Activated CD4-positive, CD25-positive, alpha-beta regulatory T cell (primary cell): ENCODE measurements at places on chromosomes 7 and 10.

DNA sequence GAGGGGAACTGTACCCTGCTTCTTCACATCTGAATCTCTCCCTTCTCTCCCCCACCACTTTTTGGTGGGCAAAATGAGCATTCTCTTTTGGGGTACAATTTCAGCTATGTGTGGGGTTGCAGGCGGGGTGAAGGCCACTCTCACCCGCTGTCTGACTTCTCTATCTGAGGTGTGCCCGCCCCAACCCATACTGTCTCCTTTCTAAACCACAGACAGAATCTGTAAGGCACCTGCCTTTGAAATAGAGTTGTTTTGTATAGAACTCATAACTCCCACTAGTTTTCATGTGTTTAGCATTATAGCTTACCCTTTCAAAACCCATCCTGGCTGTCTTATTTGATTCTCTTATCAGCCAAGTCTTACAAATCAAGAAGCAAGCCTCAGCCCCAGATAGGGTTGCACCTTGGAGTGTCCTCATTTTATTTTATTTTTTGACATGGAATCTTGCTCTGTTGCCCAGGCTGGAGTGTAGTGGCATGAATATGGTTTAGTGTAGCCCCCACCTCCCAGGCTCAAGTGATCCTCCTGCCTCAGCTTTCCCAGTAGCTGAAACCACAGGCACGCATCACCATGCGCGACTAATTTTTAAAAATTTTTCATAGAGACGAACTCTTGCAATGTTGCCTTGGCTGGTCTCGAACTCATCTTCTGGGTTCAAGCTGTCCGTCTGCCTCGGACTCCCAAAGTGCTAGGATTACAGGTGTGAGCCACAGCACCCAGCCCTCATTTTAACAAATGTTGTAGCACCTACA lies 11.9 kb downstream of the TSPAN14 start:
- no peak for DNase-seq

DNA sequence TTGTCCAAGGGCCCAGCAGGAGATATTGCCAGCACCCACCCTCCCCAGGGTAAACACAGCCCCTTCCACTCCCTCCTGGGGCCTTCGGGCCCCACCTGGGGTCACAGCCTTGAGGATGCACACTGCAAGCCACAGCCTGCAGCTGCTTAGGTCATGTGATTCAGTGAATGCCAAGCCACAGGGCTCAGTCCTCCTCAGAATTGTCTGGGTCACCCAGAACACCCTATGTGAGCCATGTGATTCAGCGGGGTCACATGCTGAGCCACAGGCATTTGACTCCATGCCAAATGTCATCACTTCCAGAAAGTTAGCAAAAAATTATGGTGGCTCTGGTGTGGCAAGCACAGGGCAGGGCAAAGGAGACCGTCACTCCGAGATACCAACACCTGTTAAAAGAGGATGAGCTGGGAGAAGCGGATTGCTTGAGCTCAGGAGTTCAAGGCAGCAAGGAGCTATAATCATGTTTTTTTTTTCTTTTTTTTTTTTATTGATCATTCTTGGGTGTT lies 17.2 kb upstream of the PSAP start:
- no peak for DNase-seq

GRCh38 chr10:85641479-85642009 lies 725.1 kb downstream of the GRID1 start:
- DNase-seq = no peak

DNA sequence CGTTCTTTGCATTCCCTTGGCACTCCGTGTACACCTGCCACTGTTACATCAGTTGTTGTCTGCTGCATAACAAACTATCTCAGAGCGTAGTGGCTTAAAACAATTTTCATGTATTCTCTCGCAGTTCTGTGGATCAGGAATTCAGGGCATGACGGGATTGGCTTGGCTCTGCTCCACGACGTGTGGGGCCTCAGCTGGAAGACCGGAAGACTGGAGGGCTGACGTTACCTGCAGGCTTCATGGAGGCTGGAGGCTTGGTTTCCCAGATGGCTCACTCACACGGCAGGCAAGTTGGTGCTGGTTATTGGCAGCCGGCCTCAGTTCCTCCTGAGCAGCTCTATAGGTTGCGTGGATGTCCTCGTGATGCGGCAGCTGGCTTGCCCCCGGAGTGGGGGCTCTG lies 25.5 kb downstream of the NYAP1 start:
- no peak for DNase-seq

DNA sequence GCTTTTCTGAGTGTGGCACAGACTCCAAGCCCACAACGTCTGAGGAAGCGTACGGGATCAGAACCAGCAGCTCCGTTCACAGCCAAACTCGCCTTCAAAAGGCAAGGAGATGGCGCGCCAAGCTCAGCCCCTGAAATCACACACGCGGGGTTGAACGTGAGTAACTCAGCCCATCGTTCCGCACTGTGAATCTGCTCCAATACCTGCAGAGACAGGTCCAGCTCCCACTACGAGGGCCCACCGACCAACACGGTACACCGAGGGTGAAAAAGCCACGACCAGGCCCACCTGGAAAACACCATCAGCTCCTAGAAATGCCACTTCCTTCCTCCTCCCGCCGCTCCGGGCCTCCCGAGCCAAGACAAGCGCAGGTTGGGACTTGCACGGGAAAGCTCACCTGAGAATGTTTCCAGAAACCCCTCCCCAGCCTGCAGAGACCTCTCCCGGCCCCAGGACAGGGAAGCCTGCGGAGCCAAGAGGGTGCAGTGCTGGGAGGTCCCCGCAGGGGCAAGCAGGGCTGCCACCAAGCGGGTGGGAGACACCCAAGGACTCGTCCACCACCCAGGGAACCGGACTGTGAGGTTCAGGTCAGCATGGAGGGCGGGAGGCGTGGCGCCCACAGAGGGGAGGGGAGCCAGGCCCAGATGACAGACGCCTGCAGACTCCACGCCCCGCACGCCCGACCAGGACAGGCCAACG lies 93.9 kb upstream of the PDGFA start:
- no peak for DNase-seq

- no peak for DNase-seq
Measured at GRCh38 chr7:107581387-107582013, 1.5 kb downstream of the BCAP29 start.

- no peak for DNase-seq
Measured at GRCh38 chr7:73871163-73872011, 10.4 kb downstream of the TMEM270 start.

GRCh38 chr7:37481722-37482288 lies 33.1 kb upstream of the ELMO1 start:
- DNase-seq = no peak

- DNase-seq = no peak
Measured at GRCh38 chr7:83798489-83798888, 149.6 kb upstream of the SEMA3E start.

DNA sequence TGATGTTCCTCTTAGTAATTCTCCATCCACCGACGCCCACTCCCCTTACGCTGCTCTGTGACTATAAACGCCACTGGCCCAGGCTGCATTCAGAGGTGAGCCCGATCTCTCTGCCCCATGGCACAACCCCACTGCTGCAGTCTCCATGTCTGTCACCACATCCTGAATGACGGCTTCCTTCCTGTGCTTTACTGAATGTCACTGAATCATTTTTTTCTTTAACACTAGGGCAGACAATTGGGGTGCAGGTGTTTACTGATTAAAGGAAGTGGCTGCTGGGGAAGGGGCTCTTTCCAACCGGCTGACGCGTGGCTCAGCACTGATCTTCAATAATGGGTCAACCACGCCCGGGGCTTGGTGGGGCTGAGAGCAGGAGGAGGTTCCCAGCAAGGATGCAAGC lies 208.3 kb downstream of the USP6NL start:
- no peak for DNase-seq

DNA sequence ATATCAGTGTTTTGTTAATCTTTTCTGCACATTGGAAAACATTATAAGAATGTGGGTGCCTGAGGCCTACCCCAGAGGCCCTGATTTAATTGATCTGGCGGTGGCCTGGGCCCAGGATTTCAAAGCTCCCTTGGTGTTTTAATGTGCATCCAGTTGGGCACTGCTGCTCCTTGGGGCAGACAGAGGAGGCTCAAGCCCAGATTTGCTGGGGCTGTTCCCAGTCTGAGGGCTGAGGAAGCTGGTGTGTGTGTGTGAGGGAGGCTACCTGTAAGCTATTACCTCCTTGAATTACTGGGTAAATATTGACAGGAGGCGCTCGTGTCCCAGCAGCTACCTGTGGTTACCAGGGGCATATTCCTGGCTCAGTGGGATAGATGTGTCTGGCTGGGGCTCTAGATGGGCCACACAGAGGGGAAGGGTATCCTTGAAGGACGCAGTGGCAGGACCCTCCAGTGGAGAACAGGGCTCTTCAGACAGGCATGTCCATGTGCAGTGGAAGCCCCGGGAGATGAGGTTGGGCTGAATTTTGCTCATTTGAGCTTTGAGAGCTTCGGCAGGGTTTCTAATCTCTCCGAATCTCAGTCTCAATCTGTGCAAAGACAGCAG lies 975.4 kb upstream of the ZNF722 start:
- no peak for DNase-seq

GRCh38 chr10:6270951-6271350 lies 68.2 kb downstream of the PFKFB3 start:
- no peak for DNase-seq

- DNase-seq = no peak
Measured at GRCh38 chr10:125707541-125708468, 11.7 kb upstream of the EDRF1 start.

- no peak for DNase-seq
Measured at GRCh38 chr10:103192089-103192450, 1.0 kb downstream of the NT5C2 start.

DNA sequence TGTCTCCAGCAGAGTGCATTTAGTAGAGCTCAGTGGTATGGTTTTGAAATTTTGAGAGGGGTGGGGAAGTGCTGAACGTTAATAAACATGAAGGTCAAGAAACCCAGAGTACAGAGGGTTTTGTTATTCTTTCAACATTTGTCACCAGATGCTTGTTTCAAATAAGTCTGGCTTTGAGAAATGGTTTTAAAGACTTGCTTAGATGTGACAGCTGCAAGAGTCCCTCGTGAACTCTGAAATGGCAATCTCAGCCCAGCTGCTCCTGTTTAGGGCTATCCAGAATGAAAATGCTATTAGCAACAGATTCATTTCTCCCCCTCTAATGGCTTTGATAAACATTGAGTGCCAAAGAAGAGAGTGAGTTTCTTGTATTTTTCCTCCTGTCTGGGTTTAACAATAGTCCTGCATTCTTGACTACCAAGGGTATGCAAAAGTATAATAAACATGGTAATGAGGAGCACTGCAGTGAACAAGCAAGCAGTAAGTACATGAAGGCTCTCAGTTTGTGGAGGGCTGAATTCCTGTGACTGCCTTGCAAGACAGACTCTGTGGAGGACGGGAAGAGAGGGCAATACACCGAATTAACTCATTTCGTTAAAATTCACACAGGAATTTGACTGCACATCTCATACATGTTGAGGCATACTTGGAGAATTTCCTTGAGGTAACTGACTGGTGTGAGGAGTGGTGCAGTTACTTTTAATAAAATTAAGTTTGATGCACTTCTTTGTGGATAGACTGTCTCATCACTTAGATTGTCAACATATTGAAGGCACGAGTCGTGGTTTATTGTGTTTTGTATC lies 490.9 kb downstream of the REEP3 start:
- DNase-seq = no peak

DNA sequence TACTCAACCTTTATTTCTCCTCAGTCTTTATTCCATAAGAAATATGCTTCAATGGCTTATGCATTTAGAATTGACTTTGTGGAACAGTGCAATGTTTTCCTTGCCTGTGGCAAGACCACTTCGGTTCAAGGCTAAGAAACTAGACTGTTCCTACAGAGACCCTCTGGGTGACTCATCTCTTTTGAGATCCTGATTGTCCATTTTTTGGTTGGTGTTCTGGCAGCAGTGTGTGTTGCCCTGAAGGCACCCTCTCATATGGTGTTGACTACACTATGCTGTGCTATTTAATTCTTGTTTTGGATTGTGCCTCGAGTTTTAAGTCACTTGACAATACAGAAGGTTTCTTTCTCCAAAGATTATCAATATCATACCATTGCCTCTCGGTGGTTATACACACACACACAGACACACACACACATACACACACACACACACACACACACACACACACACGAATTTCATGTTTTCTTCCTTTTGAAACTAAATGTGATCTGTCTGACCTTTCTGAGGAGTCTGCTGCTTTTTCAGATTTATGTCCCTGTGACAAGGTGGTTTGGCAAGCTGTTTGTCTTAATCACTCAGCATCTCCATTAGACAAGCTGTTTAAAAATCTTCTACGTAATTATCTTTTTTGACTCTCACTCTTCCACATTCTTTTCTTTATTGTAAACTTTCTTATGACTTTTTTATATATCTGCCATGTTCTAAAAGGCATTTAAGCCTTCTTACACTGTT lies 187.2 kb downstream of the VTI1A start:
- DNase-seq = no peak

DNA sequence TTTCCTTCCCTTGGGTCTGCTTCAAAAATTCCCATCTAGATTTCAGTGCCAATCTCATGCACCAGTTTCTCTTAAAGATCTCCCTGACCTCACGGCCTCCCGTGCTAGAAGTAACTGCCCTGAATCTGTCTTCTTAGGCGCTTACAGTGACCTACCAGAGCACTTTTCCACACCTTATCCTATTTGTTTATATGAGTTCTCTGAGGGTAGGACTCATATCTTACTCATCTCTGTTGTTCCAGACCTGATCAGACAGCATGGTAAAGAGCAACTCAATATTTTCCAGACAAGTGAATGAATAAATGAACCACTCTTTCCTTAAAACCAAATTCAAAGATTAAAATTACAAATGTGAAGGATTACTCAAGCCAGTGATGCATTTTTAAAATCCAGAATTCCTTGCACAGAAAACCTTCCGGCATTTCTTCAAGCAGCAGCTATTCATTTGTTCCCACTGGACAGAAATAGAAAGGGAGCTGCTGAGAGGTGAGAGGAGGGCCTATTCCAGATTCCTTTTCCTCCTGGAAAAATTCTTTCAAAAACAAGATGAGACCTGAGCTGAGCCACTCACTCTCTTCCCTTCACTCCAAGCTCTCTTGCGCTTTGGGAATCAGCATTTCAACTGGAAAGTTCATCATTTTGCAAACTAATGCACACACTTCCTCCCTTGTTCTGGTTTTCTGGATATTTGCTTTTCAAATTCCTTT lies 94.6 kb downstream of the ELMO1 start:
- DNase-seq = no peak

GRCh38 chr10:48792687-48793096 lies 108.0 kb downstream of the WDFY4 start:
- no peak for DNase-seq

- DNase-seq = no peak
Measured at GRCh38 chr7:145543242-145543641, 573.4 kb upstream of the CNTNAP2 start.

- DNase-seq = no peak
Measured at GRCh38 chr10:35690534-35690933, 48.4 kb upstream of the FZD8 start.

- no peak for DNase-seq
Measured at GRCh38 chr10:131532745-131533341, 221.3 kb upstream of the TCERG1L start.

- DNase-seq = no peak
Measured at GRCh38 chr10:125629758-125630376, 53.1 kb downstream of the TEX36 start.
